C1 segment of cervical spinal cord (tissue), 14 donors: ENCODE measurements at places on chromosomes 13 and 19.

DNA sequence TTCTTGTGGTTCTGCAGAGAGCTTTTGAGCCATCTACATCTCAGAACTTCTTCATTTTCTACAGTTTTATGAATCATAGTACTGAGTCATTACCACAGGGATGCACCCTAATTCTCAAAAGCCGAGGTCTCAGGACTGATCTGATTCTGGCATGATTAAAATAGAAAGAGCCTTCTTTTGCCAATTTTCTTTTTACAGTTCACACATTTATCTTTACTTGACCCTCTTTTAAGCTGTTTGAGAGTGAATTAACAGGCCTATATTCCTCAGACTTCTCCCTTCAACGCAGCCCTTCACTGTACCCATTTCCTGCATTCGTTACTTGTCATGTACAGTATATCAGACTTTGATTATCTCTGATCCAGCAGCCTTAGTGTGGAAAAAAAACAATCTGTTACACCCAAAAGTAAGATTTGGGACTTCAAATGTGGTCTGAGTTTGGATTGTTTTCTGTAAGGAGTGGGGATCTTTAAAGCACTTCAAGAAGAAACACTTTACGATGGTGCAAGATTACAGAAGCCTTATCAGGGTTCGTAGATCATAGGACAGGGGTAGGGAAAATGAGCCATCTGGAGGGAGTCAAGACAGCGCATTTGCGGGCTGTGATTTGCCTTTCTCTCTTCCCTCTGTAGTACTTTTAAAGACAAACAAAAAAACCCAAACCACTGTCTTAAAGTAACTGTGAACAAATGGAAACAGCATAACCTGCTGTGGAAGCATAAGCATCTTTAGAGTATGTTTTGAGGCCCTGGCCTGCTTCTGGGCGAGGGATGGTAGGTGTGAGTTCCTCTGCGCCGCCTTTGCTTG lies 15.3 kb upstream of the GPR183 start:
- no peak for DNase-seq

GRCh38 chr19:48469289-48469881 lies at the start of gene CYTH2:
Gene CYTH2, plus strand, starts transcription at chr19:48469369. Its CDS starts 139 bp downstream, at chr19:48469508.
- DNase-seq: peak; percentile 84

DNA sequence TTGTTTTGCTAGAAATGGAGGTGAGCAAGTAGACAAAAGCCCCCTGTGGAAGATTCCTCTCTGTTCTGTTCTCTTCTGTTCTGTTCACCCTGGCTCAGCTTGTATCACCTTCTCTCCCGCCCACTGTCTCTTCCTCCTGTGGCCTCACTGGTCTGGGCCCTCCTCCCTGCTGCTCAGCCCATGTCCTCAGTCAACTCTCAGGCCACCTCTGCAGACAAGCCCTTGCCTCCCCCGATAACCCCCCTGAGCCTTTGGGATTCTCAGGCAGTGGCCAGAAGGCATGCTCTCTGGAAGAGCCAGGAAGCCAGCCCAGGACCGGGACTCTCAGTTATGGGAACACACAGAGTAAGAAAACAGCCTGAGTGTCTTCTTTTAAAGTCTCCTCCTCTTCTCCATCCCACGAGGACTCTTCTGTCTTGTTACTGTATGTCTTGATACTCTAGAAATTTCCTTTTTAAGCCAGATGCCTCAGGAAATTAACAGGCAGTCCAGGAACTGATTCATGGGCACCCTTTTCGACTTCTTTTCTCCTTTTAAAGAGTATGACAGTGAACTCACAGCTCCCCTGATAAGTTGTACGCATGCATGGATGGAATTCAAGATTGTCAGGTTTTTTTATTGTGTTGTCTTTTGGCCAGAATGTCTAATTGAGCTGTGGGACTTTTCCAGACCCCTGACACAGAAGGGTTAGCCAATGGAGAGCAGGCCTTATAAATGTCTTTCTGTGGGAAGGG lies 33.7 kb downstream of the SHISA2 start:
- DNase-seq: no peak

DNA sequence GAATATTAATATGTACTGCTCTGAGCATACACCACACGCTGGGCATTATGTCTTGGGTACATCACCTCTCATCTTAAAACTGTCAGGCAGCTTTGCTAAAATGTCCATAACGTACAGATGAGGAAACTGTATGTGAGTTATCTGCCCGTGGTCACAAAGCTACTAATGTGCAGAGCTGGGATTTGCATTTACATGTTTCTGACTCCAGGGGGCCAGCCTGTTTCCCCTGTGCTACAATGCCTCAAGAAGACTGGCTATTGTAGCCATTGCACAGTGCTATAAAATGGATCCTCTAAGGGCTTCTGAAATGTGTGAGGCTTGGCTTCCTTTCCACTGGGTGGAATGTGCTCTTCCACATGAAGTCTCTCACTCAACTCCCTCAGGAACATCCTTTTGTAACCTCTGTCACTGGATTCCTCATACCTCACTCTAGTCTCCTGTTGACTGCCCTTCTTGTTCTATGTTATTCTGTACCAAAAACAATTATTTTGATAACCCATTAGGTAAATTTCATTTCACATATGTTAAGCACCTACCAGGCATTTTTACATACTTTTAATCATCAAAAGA lies 95.6 kb upstream of the HTR2A start:
- DNase-seq: no peak

GRCh38 chr19:43423779-43424178 lies 9.1 kb downstream of the TEX101 start:
- DNase-seq: no peak

DNA sequence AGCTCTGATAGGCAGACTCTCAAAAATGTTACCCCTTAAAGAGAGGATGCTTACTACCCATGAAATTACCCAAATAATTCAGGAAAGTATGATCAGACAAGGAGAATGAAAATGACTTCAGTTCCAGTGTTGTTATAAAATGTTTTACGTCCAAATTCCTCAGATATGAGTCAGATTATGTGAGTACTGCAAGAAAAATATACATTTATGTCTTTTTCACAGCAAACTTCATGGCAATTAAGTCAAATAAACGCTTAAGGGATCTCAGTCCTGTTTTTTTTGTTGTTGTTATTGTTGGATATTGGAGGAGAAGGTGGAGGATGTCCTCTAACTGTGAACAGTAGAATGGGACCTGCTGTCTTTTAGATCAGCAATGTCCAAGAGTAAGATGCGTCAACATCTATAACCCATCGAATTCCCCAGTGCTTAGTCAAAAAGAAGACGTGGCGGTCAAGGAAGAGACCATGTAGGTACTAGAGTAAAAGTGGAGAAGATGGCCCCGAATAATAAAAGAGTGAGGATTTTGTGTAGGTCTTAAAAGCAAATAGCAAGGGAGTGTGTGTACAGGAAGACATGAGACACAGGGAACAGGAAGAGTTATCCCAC lies 215.4 kb upstream of the IRS2 start:
- no peak for DNase-seq

GRCh38 chr19:13718733-13719132 lies 45.6 kb upstream of the MRI1 start:
- no peak for DNase-seq

GRCh38 chr13:113929628-113930615 lies 44.0 kb downstream of the C13orf46 start:
- DNase-seq: peak; percentile 64

DNA sequence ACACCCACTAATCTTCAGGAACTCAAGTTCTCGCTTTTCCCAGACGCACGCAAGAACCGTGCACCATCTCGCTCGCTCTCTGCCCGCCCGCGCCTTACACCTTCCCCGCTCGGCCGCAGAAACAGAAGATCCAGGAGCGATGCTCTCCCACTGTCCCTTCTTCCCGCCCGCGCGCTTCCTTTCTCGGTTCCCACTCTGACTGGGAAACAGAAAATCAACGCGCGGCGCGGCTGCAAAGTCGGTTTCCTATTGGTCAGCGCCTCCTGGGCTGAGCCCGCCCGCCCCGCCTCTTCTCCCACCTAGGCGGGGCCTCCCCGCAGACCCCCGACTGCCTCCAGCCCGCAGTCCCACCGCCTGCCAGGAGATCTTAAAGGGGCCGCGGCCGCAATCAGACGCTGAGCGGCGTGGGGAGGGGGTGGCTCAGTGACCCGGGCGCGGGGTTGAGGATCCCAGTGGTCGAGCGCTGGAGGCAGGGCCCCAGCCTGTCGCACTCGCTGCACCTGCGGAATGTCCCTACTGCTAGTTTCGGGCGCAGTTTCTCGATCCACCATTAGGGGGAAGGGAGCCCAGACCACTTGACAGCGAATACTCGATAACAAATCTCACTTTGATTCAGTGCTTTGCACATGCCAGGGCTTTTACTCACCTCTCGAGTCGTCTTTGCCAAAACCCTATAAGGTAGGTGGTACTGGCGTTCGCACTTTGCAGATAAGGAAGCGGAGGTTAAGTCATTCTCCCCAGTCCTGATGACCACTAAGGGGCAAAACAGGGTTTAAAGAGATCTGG lies 700 bp upstream of the SLC25A23 start:
- DNase-seq: peak; percentile 78

DNA sequence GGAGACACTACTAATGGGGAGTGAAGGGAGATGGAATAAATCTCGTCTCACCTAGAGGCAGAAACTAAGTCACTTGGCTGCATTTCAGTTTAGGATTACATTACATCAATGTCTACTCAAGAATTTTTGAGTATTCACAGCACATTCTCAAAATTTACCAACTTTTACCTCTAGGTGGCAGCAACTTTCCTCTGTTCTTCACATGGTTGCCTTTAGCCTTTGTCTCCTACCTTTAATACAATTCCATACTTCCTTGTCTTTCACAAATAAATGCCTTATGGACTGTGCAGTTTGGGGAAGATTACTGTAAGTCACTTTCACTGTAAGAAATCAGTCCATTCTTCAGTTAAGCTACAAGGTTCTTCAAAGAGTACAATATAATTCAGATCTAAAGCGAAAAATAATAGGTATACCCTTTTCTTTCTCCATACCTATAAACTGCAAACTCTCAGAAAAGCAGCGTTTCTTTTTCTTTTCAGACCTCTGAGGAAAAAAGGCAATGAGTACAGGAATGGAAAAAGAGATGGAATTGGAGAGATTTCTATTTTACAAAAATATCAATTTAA lies 379.4 kb downstream of the KLF12 start:
- peak; percentile 8 for DNase-seq

GRCh38 chr13:45786293-45786920 lies 65.1 kb downstream of the SIAH3 start:
- DNase-seq: no peak

DNA sequence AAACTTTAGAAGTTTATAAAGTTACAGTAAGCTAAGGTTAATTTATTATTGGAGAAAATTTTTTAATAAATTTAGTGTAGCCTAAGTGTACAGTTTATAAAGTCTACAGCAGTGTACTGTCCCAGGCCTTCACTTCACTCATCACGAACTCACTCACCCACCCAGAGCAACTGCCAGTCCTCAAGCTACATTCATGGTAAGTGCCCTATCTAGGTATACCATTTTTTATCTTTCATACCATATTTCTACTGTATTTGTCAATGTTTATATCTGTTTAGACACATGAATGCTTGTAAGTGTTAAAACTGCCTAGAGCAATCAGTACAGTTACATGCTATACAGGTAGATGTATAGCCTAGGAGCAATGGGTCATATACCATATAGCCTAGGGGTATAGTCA lies 12.5 kb downstream of the INTS6 start:
- DNase-seq: no peak
